ENCODE measurements at places on chromosomes 16 and 17.

DNA sequence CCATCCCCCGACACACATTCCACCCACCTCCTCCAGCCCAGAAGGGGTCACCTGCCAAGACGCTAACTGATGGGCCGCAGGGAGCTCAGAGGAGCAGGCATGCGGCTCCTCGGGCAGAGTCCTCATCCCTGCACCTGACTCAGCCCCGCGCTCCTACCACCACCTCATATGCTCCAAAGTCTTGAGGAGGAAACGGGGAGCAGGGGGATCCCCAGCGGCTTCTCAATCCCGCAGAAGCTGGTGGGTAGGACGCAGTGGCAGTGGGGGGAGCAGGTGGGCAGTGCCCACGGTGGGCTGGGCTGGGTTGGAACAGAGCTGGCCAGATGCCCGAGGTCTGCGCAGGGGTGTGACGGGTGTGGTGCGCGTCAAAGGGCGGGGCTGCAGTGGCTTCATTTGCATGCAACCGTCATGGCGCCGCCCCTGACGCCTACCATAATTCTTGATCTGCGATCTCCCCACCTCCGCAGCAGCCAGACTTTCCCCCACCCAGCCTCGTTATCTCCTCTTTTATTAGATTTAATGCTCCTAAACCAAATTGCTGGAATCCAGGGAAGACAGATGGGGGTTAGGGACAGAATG is 39.0 kb upstream of the EMP2 start:
- DNase-seq: no peak

GRCh38 chr17:60135951-60136666 is 13.7 kb upstream of the CA4 start:
- no peak for DNase-seq

DNA sequence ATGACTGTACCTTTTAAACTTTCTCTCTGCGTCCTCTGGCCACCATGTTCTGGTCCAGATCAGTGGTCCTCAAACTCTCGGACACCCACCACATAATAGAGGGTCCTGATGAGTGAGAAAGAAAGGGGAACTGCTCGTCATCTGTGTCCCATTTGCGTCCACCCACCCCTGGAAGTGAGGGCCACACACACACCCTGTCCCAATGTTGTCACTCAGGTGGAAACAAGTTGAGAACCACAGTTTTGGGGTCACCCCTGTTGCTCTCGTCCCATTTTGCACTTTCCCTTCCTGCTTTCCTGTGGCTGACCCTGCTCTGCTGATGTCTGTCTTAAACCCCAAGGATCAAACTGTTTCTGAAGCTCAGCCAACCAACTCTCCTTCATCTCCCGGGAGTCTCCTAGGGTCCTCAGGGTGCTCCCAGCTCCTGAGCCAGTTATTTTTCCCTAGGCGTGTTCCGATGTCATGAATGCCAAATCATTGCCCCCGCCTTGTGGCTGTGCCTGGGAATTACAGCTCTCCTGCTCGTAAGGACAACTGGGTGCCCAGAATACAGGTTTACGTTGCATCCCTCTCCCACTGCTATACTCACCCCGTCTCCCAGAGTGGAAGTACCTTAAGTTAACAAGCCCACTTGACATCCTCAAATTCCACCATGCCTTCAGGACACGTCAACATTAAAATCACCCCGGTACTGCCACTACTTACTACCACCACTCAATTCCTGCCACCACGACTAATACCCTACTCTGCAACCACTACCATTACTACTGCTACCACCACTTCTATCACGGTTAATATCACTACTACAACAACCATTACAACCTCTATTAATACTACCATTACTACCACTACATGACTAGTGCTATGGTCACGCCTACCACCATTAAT is 26.0 kb upstream of the HNF1B start:
- DNase-seq: no peak

DNA sequence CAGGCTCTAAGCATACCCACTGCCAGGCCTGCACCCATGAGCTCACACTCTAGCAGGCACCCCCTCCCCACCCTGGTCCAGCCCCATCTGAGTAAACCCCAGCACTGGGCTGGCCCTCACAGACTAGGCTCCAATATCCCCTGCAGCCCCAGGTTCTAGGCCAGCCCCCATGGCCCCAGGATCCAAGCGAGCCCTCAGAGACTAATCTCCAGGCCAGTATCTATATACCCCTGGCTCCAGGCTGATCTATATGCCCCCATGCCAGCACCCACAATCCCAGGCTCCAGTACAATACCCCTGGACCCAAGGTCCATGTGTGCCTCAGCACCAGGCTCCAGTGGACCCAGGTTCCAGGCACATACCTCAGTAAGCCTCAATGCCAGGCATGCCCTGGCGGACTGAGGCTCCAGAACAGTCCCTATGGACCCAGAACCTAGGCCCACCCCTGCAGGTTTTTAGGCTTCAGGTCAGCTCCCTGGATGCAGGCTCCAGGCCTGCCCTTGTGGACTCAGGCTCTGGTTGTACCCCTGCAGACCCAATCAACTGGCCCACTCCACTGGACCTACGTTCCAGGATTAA is 38.5 kb downstream of the POLR3E start:
- no peak for DNase-seq

- DNase-seq: no peak
Measured at GRCh38 chr17:51045621-51046020, 75.0 kb downstream of the SPAG9 start.
